ENCODE measurements at places on chromosomes 4 and X.

GRCh38 chr4:53671757-53672156 lies 80.5 kb upstream of the LNX1 start:
- DNase-seq: peak; percentile 84

DNA sequence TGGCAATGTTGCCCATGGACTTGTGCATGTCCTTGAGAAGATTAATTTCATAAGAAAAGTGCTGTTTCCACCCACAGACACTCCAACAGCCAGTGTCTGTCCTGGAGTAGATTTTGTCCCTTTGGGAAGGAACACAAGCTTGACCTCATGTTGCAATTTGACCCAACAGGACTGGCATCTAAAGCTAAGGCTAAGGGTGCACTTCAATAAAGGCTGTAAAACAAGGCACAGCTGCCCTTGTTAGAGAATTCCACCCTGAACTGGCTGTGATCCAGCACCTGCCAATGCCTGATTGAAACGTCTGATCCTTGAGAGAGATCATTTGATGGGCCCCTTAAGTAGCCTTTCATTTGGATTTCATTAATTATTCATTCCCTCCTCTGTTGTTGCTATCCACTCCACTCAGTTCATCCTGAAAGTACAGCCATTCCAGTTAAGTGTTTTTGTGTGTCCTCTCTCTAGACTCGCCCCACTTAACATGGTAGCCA lies 56.2 kb downstream of the CD99L2 start:
- peak; percentile 5 for DNase-seq

- no peak for DNase-seq
Observed at GRCh38 chrX:18855919-18856644, 127.8 kb downstream of the PHKA2 start.

DNA sequence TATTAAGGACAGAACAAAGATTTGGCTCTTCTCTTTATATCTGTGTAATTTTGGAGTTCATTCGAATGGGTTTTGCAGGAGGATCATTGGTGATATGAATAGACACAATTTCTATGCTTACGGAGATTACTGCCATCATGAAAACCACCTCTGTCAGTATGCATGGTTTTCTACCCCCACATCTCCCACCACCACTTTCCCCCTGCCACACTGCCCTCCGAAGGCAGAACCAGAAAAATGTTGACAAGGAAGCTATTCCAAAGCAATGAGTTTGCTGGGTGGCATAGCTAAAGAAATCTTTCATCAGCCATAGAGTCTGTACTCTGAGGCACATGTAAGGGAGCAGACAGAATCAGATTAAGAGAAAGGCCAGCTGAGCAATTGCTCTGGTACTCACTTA lies 567.3 kb upstream of the ACTRT1 start:
- no peak for DNase-seq

DNA sequence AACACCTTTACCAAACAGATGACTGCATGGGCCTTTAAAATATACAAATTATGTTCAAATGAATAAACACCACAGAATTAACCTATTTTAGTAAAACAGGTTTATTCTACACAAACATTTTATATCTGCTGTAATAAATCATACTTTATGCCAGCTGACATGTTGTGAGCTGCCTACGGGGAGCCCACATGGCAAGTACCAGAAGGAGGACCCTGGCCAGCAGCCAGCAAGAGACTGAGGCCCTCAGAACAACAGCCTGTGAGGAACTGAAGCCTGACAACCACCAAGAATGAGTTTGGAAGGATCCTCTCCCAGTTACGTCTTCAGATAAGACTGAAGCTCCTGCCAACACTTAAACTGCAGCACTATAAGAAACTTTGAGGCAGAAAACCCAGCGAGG lies 377.0 kb downstream of the PDGFC start:
- DNase-seq: peak; percentile 88

Data from NCI-H82 (cell line).